ENCODE measurements at places on chromosomes 16 and 17. TPM values are rescaled to one million over a fixed set of nuclear protein-coding genes. Genes with fewer than 3 reads are reported as not detected.

Gene RCVRN
- polyA plus RNA-seq, result 0.13 TPM

- no peak for DNase-seq
Observed at GRCh38 chr17:64064331-64064730, 43.9 kb upstream of the ICAM2 start.

DNA sequence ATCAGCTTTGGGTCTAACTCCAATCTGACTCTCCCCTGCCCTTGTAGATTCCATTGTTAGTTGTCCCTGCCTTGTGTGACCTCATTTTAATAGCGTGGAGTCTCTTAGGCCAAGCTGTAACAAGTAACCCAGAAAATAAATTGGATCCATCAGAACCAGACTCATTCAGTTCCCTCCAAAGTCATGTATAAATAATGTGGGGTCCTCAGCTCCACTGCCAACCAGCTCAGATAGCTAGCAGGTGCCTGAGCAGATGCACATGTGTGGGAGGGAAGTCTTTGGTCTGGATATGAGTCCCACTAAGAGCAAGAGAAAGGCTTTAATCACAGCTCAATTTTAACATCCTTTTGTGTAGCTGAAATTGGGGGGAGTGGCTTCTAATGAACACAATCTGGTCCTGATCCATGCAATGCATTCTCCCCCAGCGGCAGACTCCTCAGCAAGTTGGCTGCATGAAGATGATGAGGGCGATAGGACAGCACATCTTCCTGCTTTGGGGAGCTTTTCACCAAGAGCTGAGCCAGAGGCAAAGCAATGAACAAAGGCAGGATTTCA, 151.6 kb downstream of the ABCC12 start:
- DNase-seq, result no peak

GRCh38 chr17:55549140-55549539, 37.9 kb upstream of the SMIM36 start:
- no peak for DNase-seq

DNA sequence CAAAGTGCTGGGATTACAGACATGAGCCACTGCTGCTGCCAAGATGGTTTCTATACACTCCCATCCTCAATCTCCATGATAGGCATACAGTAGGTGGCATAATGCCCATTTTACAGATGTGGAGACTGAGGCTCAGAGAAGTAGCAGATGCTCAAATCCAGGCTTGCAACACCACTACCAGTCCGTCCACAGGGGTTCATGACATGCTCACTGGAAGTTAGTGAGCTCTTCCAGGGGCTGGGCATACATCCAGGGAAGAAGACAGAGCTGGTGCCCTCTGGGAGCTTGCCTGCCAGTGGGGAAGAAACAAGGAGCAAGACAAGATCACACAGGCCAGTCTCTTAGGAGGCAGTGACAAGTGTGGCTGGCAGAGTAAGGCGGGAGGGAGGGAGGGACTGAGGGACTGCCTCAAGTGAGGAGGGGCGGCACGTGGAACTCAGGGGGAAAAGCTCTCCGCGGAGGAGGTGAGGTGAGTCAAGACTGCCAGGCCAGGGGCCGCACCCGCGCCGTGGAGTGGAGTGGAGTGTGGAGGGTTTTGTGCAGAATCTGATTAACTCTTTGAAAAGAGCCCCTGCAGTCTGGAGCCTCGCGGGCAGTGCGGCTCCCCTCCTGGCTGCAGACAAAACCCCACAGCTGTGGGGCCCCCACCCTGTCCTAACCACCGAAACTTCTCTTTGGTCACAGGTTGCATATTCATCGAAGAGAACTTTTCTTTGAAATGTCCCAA, 27.9 kb downstream of the SREBF1 start:
- no peak for DNase-seq

DNA sequence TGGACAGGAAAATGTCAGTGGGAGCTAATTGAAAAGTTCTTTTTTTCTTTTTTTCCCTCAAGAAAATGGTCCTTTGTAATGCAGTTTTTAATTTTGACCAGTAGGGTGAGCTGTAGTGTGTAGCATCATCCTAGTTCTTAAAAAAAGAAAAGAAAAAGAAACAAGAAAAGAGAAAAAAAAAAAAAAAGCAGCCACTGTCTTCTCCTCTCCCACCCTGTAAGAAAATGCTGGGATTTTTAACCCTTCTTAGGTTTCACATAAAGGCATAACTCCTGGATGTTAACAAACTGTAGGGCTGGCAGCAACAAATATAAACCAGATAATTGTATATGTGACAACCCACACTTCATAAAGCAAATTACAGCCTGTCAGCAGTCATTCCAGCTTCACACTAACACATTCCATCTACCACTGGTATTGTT, 78.1 kb downstream of the SKAP1 start:
- no peak for DNase-seq

- DNase-seq, result no peak
Observed at GRCh38 chr17:1045456-1045855, 48.5 kb downstream of the TIMM22 start.

DNA sequence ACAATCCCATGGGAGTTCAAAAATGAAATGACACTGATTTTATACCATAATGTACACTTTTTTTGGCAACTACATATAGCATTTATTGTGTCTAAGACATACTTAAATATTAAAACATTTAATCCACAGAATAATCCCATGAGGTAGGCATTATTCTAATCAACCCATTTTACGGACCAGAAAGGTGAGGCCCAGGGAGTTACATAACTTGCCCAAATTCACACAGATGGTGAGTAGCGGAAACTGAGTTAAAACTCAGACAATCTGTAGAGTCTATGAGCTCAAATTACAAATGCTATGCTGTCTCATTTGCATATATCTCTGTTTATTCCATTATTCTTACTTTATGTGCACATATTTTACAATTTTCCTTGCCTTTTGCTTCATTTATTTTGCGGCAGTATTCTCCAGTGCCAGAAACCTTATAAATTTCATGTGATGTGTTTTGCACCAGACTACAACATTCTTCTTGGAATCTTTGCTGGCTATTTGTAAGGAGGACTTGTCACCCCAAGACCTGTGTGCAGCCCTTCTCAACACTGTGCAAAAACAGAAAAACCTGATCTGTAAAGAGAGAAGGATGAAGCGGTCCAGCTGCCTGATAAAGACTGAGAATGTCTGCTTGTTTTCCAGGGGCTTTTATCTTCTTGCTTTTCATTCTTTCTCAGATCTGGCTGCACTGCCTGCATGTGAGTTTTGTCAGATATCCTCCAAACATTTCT, 2.3 kb upstream of the ABCA9 start:
- peak; percentile 40 for DNase-seq

DNA sequence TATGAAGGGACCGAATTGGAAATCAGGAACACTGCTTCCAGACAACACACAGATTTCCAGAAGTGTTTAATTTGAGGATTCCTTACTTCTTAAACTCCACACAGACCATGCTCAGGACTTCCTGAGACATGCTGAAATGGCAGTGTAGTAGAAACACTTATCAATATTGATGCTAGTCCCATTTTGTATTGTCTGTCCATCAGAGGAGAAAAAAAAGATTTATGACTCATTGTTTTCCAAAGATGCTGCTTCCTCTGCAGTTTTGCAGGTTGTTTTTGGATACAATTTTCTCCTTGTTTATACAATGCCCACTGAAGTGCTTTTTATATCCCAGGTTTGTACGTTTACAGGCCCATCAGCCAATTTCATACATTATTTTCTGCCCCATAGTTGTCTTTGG, 68.3 kb upstream of the TANC2 start:
- no peak for DNase-seq

GRCh38 chr17:2090804-2091534, 36.1 kb downstream of the HIC1 start:
- peak; percentile 84 for DNase-seq

Gene ZNF205
- polyA plus RNA-seq, result 18.0 TPM

- DNase-seq, result no peak
Observed at GRCh38 chr16:77763994-77764393, 24.4 kb upstream of the VAT1L start.

- DNase-seq, result no peak
Observed at GRCh38 chr17:46737326-46737725, 81.2 kb downstream of the WNT3 start.

- DNase-seq, result no peak
Observed at GRCh38 chr16:57131351-57131970, 39.1 kb downstream of the CPNE2 start.

Gene CRAMP1
- 21.2 TPM for polyA plus RNA-seq

GRCh38 chr16:86092586-86093480, 193.9 kb downstream of the IRF8 start:
- DNase-seq, result no peak

DNA sequence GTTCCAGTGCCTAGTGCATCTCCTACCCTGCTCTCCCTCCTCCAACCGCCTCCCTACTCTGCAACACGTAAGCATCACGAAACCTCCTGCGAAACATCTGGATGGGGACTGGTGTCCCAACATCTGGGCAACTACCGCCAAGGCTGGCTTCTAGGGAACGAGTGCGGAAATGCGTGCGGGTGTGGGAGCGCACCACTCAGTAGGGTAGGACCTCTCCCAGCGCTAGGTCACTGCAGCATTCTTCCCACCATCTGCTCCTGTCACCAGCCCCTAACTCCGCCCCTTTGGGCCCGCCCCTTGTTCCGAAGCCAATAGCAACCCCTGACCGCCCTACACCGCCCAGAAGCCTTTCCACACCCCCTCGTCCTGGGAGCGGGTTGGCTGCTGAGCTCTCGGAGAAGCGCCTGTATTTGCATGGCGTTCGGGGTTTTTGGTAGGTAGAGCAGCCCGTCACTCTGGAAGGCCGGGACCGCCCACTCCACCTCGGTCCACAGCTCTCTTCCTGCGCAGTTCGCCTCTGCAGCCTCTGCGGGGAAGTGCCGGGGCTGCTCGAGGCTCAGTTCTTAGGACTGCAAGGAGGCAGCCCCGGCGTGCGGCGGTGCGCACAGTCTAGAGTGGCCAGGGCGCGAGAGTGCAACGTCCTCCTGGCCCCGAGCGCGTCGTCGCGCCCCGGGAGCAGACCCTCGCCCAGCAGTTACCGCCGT, at the start of gene HS3ST3B1:
HS3ST3B1 (plus strand) TSS at position 507 of the 704 bp plus-strand sequence. CDS start 438 bp downstream, outside the sequence.
- peak; percentile 95 for DNase-seq

DNA sequence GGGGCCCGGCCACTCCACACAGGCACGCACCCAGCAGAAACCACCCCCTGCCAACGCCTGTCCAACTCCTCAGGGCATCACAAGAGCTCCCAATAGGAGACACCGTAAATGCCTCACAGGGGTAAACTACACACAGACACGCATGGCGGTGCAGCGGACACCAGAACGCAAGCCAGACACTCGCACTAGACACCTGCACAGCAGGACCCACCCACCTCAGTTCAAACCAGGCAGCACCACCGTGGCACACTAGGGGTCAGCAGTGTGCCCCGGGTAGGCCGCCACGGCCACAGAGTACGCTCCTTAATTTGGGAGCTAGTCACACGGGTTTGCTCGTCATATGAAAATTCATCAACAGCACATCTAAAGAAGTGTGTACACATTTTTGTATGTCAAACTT, 3.4 kb downstream of the SLC38A10 start:
- DNase-seq, result no peak

GRCh38 chr16:20873331-20873730, 26.8 kb downstream of the DCUN1D3 start:
- no peak for DNase-seq

Data from renal cortex interstitium (tissue), 15 donors.